ENCODE measurements at places on chromosomes 13 and 19. TPM values are rescaled to one million over a fixed set of nuclear protein-coding genes. Genes with fewer than 3 reads are reported as not detected.

GRCh38 chr13:34419755-34420154, 522.3 kb upstream of the NBEA start:
- DNase-seq = no peak

GRCh38 chr13:25330541-25330940, 29.1 kb downstream of the NUP58 start:
- no peak for DNase-seq

DNA sequence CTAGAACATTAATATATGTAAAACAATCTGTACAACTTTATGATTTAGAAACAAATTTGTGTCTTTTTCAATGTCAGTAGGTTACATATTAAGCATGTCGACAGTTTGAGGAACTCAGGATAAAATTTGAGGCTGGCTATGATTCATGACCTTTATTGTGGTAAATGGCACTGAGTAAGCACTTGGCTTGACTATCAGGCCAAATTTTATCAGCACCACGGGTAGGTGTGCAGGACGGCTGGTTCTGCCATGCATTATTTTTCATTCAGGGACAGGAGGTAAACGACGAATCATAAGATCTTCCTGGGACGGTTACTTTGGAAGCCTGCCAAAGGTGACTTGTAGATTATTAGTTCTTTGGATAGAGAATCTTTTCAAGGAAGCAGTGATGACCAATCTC, 19.9 kb upstream of the CYP4F8 start:
- DNase-seq = no peak

- DNase-seq = no peak
Measured at GRCh38 chr19:16506961-16507360, 10.8 kb downstream of the C19orf44 start.

GRCh38 chr19:3591876-3592613, 6.8 kb downstream of the GIPC3 start:
- DNase-seq = no peak

DNA sequence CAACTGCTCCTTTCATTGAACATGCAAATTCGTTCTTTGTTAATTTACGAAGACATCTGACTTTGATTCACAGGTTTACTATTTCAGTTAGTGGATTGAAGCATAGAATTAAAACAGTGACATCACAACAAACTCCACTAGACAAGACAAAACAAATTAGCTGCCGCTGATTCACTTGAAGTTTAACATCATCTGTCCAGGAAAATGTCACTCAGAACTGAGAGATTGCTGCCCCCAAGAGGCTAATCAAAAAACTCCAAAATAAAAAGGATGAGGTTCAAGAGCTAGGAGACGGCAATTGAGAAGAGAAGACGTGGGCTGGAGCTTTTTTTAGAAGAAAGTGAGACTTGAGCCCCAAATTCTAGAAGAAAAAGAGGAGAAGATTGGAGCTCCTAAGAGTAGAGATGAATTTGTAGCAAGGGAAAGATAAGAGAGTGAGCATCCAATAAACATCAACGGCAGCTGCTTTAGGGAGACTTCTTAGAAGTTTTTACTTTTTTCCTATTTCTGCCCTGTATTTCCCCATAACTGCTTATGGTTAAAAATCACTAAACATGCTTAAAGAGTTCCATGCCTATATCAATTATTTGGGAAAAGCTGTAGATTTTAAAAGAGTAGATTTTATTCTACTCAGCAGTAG, 40.8 kb upstream of the TPP2 start:
- peak; percentile 28 for DNase-seq

DNA sequence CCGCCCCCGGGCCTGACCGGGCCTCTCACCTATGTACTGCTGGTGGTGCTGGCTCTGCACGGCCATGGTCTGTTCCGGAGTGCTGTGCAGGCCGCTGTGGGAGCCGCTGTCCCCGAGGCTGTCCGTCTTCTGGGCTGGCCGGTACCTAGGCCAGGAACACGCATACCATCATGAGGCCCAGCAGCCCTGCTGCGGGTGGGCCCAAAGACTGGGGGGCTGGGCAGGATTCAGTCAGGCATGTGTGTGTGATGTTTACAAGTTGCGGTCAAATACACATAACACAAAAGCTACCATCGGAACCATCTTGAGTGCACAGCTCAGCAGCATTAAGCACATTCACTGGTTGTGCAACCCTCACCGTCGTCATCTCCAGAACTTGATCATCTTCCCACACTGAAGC, 32.2 kb upstream of the RANBP3 start:
- no peak for DNase-seq

DNA sequence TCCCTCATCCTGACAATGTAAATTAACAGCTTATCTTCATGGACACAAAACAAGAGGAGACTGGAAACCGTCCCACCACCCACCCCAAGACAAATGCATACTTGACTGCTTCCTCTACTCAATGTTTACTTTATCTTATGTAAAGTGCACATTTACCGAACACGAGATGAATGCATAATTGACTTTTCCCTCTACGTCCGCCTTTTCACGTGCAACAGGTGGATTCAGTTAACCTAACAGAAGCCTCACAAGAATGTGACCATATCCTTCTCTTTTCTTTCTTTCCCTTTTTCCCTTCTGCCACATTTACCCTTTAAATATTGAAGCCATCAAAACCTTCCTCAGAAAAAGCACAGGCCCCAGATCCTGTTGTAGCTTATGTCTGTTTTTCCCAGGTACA, 468.0 kb downstream of the UQCRFS1 start:
- DNase-seq = no peak

DNA sequence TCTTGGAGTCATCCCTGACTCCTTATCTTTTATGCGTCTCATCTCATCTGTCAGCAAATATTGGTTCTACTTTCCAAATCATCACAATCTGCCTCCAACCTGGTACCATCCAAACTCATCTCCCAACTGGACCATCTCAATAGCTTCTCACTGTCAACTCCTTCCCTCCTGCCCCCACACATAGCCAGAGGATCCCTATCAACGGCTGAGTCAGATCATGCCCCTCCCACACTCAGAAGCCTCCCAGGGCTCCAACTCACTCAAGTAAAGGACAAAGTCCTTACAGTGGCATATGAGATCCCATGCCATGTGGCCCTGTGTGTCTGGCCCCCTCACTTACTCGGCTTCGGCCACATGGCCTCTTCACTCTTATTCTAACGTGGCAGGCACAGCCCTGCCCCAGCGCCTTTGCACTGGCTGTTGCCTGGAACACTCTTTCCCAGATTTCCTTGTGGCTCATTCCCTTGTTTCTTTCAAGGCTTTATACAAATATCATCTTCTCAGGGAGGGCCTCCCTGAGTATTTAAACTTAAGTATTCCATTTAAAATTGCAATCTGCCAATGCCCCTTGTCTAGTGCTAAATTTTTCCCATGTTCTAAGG, 4.3 kb downstream of the SPRED3 start:
- DNase-seq = peak; percentile 47

Gene CEACAM20
- total RNA-seq = not detected

Gene C1QTNF9
- not detected for total RNA-seq

Gene PRR19
- 1.7 TPM for total RNA-seq

Measured in HFFc6 (cell line).